ENCODE measurements at places on chromosomes 6 and 20.

DNA sequence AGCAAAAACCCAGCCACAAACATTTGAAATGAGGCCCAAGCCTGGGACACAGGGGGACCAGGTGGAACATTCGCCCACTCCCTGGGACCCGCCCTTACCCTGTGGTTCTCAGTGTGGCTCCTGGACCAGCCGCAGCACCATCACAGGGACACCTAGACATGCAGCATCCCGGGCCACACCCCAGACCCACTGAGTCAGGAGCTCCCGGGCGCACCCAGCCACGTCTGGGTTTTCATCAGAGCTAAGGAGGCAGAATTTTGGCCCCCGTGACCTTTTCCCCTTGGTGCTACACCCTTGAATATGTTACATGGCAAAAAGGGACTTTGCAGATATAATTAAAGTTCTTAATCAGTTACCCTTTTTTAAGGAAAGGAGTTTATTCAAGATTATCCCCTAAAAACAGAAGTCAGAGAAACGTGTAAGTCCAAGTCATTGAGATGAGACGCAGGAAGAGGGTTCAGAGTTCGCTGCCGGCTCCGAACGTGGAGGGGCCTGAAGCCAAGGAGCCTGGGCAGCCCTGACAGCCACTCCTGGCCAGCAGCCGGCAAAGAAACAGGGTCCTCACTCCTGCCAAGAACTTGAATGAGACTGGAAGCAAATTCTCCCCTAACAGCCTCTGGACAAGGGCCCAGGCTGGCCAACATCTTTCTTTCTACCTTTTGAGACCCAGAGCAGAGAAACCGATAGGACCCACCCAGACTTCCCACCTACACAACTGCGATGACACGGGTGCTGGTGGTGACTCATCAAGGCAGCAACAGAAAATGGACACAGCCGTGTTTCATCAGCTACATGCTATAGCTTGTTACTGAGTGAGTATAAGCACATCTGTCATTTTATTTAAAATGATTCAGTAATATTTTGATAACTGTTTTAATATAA lies 25.3 kb downstream of the BFSP1 start:
- DNase-seq, result peak; percentile 58

DNA sequence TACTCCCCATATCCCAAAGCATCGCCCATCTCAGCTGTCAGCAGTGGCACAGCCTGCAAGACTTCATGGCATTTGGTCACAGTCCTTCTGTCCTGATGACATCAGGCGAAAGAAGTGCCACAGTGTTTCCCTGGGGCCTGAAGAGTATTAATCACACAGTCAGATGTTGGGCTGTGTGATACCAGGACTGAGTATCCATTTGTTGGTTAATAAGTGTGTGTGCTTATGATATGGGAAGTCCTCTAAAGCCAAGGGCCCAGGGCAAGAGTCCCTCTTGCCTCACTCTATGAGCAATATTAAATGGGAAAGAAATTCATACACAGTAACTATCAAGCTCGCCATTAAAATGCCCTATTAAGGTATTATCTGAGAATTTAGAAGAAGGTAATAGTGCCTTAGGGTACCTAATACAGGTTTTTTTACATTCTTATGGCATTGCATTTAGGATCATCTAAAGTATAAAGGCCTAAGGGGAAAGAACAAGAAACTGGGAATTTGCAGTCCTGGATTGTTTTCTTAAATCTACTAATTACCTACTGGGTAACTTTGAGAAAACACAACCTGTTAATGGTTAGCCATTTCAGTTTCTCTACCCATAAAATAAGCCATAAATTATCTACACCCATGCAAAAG lies 204.1 kb upstream of the PREP start:
- no peak for DNase-seq

DNA sequence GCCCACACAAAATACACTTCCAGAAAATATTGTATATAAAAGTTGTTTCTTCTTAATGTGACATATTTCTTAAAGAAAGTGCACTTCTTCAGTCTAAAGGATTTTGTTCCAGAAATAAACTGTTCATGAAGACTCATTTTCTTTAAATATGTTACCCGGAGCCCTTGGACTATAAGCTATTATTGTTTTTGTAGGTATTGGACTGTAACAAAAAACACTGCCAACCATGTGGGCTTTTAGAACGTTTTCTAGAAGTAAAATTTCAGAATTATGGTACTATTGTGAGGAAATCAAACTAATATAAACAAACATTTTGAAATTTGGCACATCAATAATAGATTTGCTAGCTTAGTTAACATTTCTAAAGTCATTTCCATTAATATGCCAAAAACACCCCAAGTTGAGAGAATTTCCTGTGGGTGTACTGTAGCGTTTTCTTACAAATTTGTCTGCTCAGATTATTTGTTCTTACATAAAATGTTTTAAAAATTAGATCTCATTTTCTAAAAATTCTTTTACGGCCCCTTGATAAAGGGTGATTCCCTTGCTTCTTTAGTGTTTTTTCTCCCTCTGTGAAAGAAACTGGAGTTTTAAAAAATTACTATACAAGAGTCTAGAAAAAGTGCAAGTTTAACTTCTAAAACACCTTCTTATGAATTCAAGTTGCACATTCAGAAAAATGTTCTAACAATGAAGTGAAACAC lies 3.4 kb downstream of the NKX2-4 start:
- no peak for DNase-seq

GRCh38 chr6:10837622-10837994 lies 731 bp downstream of the MAK start:
- DNase-seq, result no peak

DNA sequence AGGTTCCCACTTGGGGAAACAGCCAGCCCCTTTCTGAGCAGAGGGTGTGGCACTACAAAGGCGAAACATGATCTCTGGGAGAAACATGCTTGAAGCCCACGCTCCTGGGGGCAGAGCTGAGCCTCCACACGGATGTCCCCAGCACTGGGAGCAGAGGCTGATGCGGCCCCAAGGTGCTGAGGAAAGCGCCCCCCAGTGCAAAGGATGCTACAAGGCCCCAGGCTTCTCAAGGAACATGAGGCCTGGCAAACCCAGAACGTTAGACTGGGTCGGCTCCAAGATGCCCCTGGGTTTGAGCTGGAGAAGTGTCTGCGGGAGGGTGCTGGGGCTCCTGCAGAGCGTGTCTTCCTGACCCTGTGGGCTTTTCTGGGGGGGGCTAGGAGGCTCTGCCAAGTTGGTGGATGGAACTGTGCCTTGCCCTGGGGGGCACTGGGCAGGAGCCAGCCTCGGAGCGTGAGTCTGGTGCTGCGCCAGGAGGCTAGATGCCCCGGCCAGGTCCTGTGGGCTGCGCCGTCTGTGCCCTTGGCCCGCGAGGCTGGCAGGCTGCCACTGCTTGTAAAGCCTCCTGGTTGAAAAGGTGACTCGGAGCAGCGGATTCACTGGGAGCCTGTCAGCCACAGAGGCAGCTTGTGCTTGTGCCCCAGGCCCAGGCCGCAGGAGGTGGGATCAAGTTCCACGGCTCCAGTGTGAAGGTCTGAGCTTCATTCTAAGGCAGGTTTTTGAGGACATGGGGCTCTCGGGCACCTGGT lies 8.1 kb downstream of the SYNJ2 start:
- DNase-seq, result no peak

- DNase-seq, result no peak
These were observed 35.7 kb downstream of the KCNQ5 start for GRCh38 chr6:72657407-72658197.

DNA sequence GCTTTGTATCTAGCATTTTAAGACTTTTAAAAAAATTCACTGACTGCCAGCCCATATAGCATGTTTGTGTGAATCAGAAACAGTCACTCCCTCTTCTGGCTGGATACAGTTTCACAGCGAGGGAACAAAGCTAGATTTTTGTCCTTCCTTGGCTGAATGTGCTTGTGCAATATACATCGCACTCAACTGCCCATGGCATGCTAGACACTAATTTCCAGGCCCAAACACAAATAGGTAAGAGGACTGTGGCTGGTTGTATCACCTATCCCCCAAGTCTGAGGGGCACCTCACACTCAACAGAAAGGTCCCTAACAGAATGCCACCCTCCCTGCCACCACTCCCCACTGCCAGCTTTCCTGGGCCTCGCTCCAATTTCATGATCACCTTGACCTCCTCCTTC lies 16.2 kb upstream of the BLCAP start:
- no peak for DNase-seq
